ENCODE measurements at places on chromosomes 6 and 20.
A peak's percentile ranks its signal among the peaks of the same experiment; 100 is the strongest.

DNA sequence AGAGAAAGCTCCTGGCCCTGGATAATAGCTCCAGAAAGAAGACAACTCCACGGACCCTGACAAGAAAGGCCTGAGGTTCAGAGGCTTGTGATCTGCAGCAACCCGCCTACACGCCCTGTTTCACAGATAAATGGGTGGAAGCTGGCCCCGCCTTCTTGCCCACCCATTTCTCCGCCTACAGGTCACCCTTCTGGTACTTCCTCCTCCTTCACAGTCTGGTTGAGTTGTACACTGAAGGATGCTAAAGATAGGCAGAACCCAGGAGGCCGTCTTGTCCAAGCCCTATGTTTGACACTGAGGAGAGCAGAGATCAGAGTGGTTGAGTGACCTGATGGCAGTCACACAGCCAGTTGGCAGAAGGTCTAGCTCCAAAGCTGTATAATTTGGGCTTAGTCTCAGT, 34.2 kb upstream of the MDGA1 start:
- DNase-seq: no peak

DNA sequence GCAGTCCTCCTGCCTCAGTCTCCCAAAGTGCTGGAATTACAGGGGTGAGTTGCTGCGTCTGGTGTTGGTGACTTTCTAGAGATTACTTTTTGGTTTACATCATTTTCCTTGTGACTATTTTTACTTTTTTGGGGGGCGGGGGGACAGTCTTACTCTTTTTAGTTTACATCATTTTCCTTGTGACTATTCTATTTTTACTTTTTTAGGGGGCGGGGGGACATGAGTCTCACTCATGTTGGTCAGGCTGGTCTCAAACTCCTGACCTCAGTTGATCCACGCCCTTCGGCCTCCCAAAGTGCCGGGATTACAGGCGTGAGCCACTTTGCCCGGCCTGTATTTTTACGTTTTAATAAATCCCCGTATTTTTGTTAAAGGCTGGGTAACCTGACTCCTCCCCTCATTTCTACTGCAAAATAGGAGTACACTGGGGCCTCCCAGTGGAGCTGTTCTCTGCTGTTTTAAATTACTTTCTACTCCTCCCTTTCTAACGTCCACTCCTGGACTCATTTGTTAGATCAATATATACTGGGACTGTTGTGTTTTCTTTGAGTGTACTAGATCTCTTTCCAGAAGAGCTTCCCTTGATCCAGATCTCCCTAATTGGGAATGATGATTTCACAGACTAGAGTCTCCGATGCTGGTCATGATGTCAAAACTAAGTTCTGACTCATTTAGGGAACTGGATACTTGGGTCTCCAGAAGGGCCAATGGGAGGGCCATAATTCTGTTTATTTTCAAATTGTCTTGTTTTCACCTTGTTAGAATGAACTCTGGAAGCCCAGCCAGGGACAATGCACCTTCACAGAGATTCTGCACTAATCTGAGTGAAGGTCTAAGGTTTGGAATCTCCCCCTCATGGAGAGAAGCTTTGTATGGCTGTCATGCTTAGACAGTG, 9.2 kb downstream of the HSPA1B start:
- DNase-seq: no peak

DNA sequence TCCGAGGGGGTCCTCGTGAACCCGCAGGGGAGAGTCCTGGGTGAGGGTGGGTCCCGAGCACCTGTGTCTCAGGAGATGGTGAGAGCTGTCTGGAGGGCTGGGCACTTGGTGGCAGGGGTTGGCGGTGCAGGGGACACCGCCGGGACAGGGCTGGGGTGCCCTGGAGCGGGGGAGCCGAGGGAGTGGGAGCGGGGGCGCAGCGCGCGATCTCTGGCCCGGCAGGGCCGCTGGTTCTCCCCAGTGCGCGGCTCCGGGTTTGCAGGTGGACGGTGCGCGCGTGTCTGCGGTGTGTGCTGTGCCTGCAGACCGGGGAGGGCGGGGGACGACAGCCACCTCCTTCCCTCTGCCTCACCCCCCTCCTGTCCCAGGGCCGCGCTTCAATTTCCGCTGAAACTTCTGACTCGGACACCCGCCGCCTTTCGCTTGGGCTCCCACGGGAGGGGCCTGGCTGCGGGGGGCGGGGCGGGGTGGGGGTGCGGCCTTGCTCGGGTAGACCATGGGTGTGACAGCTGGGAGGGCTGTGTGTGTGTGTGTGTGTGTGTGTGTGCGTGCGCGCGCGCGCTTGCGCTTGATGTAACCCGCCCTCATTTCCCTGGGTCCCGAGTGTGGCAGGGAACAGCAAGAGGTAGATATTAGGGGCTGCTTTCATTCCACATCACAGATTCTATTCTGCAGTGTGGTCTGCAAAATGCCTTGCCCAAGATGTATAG, 1.2 kb downstream of the TRIB3 start:
- no peak for DNase-seq

DNA sequence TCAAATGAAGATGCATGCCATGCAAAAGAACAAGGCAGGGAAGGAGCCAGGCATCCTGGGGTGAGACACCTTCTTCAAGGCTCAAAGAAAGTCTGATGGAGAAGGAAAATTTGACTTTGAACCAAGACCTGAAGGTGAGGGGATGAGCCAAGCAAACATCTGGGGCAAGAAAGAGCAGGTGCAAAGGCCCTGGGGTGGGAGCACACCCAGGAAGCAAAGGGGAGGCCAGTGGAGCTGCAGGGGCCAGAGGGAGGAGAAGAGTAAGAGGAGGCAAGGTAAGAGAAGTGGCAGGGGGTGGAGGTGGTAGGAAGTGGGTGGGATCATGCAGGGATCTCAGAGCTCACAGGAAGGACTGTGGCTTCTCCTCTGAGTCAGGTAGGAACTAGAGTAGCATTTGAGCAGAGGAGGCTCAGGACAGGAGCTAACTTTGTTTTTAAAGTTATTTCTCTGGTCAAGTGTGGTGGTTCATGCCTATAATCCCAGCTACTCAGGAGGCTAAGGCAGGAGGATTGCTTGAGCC, 49.6 kb downstream of the SLC13A3 start:
- DNase-seq: no peak

DNA sequence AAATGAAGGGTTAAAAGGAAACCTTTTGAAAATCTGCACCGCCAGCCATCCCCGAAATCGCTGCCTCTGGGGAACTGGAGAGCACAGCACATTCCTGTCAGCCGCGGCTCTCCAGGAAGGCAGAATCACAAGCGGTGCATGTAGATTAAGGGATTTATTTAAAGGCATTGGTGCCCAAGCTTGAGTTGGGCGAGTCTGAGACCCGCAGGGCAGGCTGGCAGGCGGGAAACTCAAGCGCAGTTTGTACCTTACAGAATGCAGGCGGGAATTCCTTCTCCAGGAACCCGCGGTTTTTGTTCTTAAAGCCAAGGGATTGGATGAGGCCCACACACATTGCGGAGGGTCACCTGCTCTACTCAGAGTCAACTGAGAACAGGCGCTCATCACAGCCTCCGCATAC, 10.8 kb downstream of the GPR31 start:
- no peak for DNase-seq

DNA sequence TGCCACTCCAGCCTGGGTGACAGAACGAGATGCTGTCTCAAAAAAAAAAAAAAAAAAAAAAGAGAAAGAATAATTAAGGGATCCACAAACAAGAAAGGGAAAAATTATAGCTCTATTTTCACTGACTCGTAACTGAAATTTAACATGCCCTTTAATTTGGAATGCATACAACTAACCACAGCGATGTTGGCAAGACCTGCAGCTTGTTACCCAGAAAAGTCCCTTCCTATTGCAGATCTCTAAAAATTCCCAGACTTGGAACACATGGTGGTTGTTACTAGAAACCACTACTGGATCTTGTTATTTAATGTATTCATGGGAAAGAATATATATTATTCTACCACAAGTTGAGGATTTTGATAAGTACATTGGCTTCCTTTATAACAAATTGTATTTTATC, 27.8 kb upstream of the SMIM28 start:
- DNase-seq: no peak

GRCh38 chr6:21707524-21708319, 114.2 kb downstream of the SOX4 start:
- no peak for DNase-seq

GRCh38 chr20:50713657-50714101, 17.7 kb upstream of the PARD6B start:
- DNase-seq: no peak

DNA sequence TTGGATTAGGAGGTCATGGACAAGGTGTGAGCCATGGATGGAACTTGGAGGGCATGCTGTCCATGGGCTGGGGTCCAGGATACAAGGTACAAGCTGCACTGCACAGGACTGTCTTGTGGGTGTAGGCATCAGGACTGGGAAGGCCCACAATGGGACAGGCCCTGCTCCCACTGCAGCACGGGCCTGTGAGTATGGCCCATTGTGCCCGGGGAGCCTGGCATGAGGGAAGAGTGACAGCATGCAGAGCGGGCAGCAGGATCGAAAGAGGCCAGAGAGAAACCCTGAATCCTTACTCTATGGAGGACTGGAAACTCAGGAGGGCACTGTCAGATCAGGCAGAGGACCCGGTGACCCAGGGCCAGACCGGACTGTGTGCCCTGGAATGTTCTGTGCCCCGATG, 211.3 kb downstream of the PREX1 start:
- no peak for DNase-seq

DNA sequence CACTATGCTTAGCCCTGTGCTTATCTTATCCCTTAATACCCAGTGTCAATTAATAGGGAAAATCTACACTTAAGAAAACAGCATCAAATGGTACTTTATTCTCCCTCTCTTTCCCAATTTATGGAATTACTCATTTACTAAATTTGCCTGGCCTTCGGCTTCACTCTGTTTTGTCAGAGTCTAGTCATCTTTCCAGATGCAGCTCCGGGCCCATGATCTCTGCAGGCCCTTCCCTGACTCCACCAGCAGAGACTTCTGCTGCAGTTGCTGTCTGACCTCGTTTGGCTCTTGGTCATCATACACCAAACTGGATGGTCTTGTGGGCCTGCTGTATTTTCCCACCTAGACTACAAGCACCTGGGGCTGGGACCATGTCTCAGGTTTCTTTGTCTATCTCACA, 27.4 kb downstream of the MRS2 start:
- DNase-seq: no peak

DNA sequence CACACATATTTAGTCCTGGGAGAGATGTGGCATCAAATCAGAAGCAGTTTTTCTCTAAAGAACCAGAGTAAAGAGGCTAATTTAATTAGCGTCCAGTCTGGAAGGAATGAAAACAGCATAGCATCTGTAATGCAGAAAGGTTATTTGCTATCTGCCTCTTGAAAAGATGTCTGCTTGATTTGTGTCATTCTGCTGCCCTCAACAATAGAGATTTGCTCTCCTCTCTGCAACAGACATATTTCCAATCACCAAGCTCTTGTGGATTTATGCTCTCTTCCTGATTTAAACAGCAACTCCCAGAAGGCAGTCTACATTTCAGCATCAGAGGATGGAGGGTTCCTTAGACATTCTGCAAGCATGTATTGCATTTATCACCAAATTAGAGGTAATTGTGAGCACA, 53.5 kb upstream of the AKAP12 start:
- no peak for DNase-seq

DNA sequence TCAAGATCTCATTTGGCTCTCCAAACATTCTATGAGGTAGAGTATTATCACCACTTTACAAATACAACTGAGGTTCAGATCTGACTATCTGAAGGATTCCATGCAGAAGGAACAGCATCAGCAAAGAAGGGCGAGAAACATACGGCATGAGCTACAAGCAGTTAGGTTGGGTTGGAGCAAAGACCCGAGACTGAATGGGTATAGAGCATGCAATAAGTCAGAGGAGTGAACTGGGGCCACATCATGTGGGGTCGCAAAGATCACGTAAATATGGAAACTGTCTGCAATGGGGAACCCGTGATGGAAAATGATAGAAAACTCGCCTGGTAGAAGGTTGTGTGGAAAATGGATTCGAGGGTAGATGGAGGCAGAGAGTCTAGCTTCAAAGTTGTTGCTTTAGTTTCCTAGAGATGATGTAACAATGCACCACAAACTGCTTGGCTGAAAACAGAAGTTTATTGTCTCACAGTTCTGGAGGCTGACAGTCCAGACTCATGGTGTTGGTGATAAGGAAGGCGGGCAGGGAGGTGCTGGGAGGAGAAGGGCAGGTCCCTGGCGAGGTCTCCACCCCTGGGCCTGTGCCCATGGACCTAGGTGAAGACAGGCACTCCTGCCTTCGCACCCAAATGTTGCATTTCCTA, 44.3 kb upstream of the BCLAF1 start:
- no peak for DNase-seq

DNA sequence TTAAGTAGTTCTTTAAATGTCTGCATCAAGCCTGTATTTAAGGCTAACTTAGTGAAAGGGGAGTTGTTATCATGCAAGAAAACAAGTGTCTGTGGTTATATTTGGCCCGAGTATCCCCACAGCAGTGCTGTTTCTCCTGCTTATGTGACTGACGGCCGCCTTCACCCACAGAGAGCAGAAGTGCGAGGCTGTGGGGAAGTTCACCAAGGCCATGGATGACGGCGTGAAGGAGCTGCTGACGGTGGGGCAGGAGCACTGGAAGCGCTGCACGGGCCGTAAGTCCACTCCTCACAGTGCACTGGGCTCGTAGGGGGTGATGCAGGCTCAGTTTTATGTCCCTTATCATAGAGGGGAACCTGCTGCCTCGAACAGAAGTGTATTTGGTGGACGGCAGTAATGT, 53.2 kb upstream of the SYNJ2 start:
- no peak for DNase-seq

GRCh38 chr6:32947552-32948465, 5.1 kb downstream of the HLA-DMA start:
- no peak for DNase-seq

DNA sequence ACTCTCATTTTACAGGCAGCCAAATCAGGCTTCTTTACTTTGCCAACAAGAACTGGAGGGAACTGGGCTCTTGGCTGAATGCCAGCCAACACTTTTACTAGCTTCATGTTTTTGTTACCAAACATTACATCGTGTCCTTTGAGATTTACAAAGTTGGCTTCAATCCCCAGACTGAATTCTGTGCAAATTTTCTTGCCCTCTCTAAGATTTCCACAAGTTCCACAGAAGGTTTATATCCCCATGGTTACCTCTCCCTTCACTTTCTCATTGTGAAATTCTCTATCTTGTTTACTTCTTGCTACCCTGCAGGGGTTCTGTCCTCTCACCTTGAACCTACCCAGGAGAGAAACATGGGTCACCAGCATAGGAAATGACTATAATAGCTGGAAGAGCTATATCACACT, 37.6 kb upstream of the PLCB1 start:
- DNase-seq: peak; percentile 14

GRCh38 chr20:46276531-46276930, 31.8 kb downstream of the CDH22 start:
- DNase-seq: no peak

- no peak for DNase-seq
Observed at GRCh38 chr20:45456632-45457031, 12.9 kb upstream of the WFDC2 start.

- no peak for DNase-seq
Observed at GRCh38 chr6:6479785-6480184, 108.7 kb upstream of the LY86 start.

GRCh38 chr20:11716239-11716944, 201.3 kb upstream of the BTBD3 start:
- DNase-seq: no peak
